ENCODE measurements at places on chromosomes 6 and 20.

GRCh38 chr20:63446216-63447024 lies 26.0 kb downstream of the KCNQ2 start:
- no peak for DNase-seq

DNA sequence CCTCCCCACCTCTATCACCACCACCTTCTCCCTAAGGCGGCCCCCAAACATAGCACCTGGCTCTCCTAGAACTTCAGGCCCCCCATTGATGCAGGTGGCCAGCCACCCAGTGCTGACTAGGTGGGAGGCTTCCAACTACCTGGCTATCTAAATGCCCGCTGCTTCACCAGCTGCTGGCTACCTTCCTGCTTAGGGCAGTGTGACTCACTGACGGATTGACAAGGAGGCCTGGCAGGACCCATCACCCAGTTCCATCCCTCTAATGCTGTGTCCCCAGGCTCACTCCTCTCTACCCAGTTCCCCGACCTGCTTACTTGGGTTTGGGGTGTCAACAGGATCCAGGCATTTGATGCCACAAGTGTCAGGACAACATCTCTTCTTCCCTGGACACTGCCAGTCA lies 1.1 kb downstream of the SLPI start:
- DNase-seq: no peak

GRCh38 chr6:132072831-132073230 lies 121.7 kb upstream of the CCN2 start:
- no peak for DNase-seq

- DNase-seq: no peak
Observed at GRCh38 chr6:112113431-112113830, 26.0 kb downstream of the FAM229B start.

- DNase-seq: no peak
Observed at GRCh38 chr20:16749573-16749972, 1.4 kb downstream of the OTOR start.

DNA sequence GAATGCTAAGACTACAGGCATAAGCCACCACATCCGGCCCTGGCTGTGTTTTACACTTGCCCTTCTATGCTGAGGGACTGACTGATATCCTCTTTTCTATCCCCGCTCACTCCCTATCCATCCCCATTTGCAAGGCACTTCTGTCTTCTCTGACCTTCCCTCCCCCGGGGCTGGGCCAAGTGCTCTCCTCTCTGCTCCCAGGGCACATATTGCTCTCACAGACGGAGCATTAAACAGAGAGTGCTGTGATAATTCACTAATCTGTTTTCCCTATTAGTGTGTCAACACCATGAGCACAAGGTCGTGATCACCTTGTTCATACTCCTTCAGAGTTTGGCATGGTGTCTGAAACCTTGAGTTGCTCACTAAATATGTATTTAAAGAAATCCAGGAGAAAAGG lies 9.0 kb upstream of the SLC2A12 start:
- DNase-seq: no peak
